ENCODE measurements at places on chromosomes 4 and X.

GRCh38 chr4:6609415-6610079, 30.9 kb upstream of the MRFAP1 start:
- no peak for DNase-seq

- no peak for DNase-seq
These were observed 14.9 kb downstream of the MSANTD1 start for GRCh38 chr4:3263876-3264193.

GRCh38 chrX:77793946-77794345, 7.9 kb upstream of the ATRX start:
- DNase-seq, result no peak

- no peak for DNase-seq
These were observed 881.6 kb downstream of the PCDH18 start for GRCh38 chr4:136650541-136651277.

DNA sequence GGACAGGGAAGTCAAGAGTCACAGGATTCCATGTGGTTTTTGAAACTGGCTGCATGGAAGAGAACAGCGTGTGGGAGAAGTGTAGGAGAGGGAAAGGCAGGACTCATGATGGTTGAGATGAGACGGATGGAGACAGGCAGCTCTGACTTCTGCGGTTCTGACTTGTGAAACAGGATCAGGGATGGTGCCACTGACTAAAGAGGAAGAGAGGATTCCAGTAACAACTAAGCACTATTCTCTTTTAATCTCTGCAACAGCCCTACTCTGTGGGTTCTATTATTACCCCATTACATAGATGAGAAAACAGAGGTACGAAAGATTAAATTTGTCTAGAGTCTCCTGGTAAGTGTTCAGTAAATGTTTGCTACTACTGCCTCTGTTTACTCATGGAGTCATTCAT, 156.3 kb downstream of the CBR4 start:
- no peak for DNase-seq

DNA sequence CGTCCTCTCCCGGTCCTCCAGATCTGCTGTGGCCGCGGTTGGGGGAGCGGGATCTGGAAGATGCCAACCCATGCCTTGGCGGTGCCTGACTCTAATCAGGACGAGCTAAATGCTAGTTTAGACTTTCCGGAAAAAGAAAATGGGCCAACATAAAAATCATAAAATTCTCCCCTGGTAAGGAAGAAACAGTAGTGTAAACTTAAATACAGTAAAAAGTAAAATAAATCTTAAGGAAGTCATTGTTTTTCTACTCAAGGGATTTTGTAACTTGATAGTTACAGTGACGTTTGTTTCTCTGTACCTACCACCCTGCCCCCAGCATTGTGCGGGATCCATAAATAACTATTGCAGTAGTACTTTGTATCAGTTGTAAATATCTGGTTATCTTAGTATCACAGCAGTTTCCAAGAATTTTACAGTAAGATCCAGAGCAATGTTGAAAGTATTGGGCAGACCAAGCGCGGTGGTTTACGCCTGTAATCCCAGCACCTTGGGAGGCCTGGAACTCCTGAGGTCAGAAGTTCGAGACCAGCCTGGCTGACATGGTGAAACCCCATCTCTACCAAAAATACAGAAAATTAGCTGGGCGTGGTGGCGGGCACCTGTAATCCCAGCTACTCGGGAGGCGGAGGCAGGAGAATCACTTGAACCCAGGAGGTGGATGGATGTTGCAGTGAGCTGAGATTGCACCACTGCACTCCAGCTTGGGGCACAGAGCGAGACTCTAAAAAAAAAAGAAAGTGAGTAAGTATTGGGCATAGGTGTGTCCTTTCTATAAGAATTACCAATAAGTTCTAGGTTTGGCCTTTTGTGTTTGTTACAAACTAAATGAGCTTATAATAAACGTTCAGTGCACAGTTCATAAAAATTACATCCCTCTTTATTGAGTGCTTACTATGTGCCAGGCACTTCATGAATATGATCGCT, 1.0 kb upstream of the PLA2G12A start:
- DNase-seq, result no peak

- DNase-seq, result no peak
These were observed 85.8 kb upstream of the PUDP start for GRCh38 chrX:7233580-7234406.

DNA sequence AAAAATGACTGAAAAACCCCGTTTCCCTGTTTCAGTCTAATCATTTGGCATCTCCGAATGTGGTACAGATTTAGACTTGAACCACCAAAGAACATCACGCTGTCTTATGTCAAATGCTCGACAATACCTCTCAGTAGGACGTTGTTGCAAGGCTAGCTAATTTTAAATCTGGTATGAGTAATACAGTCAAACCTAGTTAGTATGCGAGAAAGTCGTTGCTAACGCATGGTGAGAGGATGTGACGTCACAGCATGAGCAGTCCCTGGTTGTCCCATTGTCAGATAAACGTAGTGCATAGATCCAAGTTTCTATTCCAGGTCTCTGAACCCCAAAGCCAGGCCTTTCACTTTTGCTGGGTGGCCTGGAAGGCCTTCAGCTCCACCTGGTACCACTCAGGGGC, 44.7 kb downstream of the SETD7 start:
- DNase-seq, result peak; percentile 66

GRCh38 chr4:62661821-62662220, 1461.7 kb downstream of the ADGRL3 start:
- DNase-seq, result no peak

GRCh38 chrX:118552121-118552900, 56.7 kb downstream of the DOCK11 start:
- no peak for DNase-seq

DNA sequence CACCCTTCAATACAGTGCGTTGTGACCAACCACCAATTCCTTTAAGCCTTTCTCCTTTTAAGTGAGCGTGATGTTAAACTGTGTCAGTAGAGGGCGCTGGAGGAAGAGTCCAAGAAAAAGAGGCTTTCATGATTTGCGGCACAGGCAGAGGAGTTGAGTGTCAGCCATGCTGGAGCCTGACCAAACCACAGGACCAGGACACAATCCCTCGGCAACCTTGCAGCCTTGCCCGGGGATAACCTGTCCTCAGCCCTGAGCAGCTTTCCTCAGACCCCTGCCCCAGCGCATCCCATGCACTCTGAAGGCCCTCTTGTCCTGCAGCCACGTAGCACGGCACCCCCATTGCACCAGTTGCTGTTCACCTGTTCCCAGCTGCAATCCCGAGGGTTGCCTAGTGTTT, 53.5 kb upstream of the SMIM31 start:
- no peak for DNase-seq

- DNase-seq, result no peak
These were observed 78.2 kb upstream of the TET2 start for GRCh38 chr4:105068516-105068915.

DNA sequence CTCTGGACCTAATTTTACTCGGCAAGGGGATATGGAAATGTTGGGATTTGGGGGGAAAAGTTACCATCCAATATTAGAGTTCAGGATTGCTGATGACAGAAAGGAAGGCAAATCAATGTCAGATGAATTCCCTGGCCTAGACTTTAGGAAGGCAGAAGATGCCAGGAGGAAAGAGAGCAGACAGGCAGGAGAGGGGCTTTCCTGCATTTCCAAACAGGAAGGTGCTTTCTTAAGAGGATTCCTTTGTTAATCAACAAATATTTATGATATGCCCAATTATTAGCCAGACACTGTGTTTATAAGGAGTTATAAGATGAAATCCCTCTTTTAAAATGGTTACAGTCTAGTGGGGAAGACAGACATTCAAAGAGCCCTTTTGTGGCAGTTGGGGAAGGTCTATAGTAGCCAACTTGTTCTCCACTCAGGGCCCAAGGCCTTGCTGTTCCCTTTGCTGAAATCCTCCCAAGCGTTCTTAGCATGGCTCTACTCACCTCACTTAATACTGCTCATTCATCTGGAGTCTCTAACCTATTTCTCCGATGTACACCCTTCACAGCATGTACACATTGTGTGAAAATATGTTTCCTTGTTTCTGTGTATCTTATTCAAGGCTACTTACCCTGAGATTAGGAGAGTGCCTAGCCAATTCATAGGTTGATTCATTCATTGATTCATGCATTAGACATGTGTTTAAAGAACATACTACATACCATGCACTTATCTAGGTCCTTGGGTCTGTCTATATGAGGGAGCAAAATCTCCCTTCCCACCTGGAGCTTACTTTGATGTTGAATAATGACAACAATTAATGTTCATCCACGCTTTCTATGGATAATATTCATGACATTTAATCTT, 5.3 kb downstream of the IGFBP7 start:
- DNase-seq, result no peak

DNA sequence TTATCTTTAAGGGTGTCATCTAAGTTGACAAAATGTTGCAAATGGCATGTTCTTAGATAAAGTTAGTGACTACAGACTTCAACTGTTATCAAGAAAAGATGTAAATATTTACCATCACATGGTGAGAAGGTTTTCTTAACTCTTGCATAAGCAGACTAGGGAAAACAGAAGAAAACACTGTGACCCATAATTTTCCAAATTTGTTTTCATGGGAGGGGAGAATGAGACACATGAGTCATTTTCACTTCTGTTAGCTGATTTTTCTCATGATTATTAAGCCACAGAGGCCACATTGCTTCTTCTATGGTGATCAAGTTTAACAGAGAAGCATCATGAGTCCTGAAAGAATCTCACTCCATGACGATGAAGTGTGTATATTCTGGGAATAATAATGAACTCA, 30.2 kb upstream of the SYTL5 start:
- no peak for DNase-seq

GRCh38 chr4:118867311-118868067, 21.2 kb upstream of the SYNPO2 start:
- DNase-seq, result no peak

- peak; percentile 42 for DNase-seq
These were observed 37.4 kb downstream of the TENM3 start for GRCh38 chr4:182280436-182281111.

DNA sequence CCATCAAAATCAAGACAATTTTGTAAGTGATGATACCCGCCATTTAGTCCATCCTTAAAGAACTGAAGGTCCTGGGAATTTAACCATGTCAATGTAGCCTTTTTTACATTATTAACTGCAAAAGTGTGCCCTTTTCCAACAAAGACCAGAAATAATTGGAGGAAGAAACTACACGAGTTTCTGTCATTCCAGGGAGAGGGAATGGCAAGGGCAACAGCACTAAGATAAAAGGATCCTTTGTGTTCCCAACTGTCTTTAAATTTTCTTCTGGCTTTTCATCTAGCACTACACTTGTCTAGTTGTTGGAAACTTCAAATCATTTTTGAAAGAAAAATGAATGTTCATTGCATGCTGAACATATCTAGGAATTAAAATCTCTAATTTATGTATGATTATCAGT, 286.2 kb downstream of the GALNTL6 start:
- no peak for DNase-seq

DNA sequence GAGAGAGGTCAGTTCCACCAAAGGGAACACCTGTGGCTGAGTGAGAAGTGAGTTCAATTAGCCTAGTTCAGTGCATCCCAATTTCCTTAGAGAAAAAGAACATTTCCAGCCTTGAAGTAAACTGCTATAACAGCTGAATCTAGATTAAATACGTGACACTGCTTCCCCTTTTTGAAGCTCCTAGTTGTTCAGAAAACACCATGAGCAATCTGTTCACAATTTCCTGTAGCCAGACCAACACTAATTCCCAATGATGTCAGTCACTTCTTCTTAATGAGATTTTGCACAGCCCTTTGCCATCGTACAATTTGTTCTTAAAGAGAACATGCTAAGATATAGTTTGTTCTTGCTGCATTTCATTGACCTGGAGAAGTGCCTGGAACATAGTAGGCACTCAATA, 144.6 kb upstream of the EDNRA start:
- no peak for DNase-seq

GRCh38 chr4:187422655-187423054, 572.9 kb upstream of the ZFP42 start:
- no peak for DNase-seq

DNA sequence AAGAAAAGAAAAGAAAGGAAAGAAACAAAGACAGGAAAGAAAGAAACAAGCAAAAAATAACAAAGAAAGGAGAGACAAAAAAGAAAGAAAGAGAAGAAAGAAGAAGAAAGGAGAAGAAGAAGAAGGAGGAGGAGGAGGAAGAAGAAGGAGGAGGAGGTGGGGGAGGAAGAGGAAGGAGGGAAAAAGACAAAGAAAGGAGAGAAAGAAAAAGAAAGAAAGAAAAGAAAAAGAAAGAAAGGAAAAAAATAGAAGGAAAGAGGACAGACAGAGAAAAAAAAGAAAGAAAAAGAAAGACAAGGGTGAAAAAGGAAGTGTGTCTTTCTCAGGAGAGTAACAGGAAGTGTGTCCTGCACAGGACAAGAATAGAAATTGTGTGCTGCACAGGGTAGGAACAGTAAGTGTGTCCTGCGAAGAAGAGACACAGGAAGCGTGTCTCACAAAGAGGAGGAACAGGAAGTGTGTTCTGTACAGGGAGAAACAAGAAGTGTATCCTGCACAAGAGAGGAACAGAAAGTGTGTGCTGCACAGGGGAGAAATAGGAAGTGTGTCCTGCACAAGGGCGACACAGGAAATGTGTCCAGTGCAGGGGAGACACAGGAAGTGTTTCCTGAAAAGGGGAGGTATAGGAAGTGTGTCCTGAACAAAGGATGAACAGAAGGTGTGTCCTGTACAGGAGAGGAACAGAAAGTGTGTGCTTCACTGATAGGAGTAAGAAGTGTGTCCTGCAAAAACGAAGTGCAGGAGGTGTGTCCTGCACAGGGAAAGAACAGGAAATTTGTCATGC, 101.2 kb downstream of the ARSF start:
- no peak for DNase-seq

All from putamen (tissue), 1 donor.